Smooth muscle cell of bladder (primary cell): ENCODE measurements at places on chromosomes 6 and 20. TPM values are rescaled to one million over a fixed set of nuclear protein-coding genes. Genes with fewer than 3 reads are reported as not detected.

ZBTB12 gene
- total RNA-seq, result 3.8 and 7.2 TPM in 2 replicates

APOBEC2 gene
- total RNA-seq, result not detected in 2 replicates

RAMACL gene
- total RNA-seq, result 1.3 and 4.1 TPM in 2 replicates

MYB gene
- total RNA-seq, result 0.09 and 0.14 TPM in 2 replicates

C20orf141 gene
- 0.37 TPM in 1 of 2 replicates, not detected in the other for total RNA-seq
